ENCODE measurements at places on chromosomes 1 and 21.

DNA sequence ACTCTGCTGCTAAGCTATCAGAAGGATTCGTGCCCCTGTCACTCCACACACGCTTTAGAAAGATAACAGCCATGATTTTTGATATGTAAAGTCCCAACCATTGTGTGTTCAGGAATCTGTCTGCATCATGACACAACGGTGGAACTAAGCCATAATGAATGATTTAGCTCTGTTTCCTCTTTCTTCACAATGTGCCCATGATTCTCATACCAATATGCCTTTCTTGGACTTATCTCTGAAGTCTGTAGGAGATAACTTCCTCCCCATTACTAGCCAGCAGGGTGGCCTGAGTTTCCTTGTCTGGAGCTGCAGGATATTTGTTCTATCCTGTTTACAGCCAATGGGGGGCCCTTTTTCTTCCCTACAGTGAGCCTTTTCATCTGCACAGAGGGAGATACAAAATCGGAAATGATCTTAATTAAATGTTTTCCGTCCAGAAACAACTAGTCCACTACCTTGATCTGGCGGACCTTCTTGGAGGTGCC lies 511.7 kb downstream of the USP25 start:
- no peak for DNase-seq

GRCh38 chr1:45322486-45323040 lies 4.1 kb upstream of the HPDL start:
- no peak for DNase-seq

DNA sequence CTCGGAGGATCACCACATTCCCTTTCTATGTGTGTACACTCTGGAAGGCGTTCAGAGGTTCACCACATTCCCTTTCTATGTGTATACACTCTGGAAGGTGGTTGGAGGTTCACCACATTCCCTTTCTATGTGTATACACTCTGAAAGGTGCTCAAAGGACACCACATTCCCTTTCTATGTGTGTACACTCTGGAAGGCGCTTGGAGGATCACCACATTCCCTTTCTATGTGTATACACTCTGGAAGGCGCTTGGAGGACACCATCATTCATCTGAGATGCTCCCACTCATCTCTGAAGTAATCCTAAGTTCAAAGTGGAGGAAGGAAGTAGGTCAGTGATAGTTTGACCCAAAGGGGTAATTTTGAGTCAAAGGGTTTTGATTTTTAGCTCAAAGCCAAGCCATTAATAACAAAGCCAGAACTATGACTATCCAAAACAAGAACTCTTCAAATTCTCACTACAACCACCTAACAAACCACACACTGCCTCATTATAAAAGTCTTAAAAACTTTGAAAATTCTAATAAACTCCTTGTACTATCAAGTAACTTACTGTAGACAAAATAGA lies 32.9 kb downstream of the NRIP1 start:
- no peak for DNase-seq

DNA sequence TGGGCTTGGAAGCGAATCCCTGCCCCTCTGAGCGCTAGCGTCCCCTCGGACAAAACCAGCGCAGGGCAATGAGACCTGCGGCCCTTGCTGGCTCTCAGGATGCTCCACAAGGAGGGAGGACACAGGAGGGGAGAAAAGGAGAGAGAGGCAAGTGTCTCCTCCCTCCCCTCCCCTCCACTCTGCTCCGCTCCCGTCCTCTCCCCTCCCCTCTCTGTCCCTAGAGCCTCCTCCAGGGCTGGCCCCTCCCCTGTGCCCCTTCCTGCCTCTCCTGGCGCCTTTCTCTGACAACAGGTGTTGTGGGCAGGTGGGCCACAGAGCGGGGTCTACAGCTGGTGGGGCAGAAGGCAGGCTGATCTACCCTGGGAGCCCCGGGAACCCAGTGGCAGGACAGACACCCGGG lies 35.2 kb downstream of the TP73 start:
- no peak for DNase-seq

DNA sequence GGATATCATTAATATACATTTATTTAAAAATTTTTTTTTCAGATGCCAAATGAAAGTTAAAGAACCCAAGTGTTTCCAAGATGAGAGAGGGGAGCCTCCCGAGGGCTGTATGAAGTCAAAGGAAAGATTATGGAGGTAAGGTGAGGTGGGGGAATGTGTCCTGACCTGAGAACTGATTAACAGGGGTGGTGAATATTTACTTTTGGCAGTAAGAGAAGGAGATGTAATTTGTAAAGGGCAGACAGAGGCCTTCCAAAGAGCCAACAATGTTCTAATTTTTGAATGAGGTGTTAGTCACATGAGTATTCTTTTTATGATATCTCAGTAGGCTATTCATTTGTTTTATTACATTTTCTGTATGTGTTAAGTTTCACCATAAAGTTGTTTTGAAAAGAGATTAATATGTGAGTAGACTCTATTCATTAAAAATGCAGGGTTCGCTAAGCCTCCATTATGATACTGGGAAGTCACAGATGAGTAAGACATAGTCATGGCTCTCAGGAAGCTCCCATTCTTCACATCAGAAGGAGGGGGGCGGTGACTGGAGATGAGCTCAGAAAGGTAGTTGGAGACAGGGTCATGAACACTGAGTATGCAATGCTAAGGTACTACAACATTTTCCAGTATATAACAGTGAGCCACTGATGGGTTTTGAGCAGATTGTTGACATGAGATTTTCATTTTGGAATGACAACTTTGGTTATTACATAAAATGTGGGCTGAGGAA lies 62.4 kb upstream of the TNFSF18 start:
- no peak for DNase-seq

GRCh38 chr1:84737590-84737989 lies 47.3 kb upstream of the SSX2IP start:
- DNase-seq = no peak

DNA sequence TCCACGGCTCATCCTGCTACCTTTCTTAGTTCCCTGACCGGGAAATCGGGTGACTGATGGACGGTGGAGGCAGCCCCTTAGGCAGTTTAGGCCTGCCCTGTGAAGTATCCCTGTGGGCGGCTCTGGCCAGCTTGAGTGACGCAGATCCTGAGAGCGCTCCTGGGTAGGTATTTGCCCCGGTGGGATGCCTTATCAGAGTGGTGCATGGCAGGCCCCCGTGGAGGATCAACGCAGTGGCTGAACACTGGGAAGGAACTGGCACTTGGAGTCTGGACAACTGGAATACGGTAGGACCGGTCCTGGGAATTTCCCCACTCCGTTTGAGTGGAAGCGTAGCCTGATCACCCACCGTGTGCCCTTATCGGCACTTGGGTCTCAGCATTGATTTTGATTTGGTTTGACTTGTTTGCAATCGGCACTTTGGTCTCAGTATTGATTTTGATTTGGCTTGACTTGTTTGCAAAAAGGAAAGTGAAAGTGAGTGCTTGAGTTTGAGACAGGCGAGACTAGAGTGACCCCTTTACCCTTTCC lies 15.2 kb downstream of the PLA2G2F start:
- no peak for DNase-seq

DNA sequence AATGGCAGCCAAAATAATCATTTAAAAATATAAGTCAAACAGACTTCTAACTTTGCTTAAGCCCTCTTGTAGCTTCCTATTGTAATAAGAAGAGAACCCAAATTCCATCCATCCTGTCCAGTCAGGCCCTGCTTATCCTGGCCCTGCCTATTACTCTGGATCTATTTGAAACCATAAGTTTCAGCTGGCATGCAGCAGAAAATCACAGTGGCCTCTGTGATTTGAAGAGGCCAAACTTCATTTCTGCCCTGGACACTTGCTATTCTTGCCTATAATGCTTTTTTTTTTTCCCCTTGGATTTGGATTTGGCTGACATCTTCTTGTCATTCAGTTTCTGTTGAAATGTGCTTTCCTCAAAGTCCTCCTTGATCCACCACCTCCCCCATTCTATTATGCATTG lies 642.8 kb downstream of the USP25 start:
- DNase-seq = no peak

- DNase-seq = no peak
Measured at GRCh38 chr1:83104558-83104957, 894.4 kb downstream of the TTLL7 start.

DNA sequence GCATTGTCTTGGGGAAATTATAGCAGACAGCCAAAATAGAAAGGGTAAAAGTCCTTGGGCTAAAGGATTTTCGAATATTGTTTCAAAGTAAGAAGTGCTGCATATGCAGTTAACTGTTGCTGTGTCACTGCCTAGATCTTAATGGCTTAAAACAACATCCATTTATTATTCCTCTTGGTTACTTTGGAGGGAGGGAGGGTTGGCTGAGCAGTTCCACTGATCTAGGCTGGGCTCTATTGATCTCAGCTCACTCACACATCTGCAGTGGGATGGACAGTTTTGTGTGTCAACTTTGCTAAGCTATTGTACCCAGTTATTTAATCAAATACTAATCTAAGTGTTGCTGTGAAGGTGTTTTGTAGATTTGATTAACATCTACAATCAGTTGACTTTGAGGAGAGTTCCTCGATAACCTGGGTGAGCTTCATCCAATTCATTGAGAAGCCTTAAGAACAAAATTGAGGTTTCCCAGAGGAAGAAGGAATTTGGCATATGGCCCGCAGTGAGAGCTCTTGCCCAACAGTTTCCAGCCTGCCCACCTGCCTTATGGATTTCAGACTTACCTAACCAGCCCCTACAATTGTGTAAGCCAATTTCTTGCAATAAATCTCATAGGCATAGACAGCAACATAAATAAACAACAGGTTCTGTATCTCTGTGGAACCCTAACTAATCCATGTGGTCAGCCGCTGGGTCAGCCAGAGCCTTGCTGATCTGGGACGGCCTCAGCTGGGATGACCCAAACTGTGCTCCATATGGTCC lies 187.3 kb downstream of the AK5 start:
- DNase-seq = no peak

DNA sequence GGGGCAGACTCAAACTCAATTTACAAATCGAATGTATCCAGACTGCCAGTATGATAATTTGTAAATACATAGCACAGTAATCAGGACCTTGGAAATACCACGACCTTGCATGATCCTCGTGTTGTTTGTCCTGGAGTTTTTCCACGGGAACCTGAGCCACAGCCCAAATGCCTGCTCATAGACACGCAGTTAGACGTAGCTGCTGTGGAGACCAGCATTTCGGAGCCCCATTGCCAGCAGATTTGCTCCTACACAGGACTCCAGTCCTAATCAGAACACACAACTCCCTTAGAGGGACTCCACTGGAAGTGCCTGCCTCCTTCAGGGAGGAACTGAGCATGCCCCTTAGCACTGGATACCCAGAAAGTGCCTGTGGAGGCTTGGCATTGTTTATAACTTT lies 163.2 kb downstream of the GALNT2 start:
- no peak for DNase-seq

GRCh38 chr1:46522184-46522968 lies 29.1 kb downstream of the KNCN start:
- no peak for DNase-seq

- DNase-seq = no peak
Measured at GRCh38 chr1:20494609-20495311, 8.8 kb upstream of the CAMK2N1 start.

DNA sequence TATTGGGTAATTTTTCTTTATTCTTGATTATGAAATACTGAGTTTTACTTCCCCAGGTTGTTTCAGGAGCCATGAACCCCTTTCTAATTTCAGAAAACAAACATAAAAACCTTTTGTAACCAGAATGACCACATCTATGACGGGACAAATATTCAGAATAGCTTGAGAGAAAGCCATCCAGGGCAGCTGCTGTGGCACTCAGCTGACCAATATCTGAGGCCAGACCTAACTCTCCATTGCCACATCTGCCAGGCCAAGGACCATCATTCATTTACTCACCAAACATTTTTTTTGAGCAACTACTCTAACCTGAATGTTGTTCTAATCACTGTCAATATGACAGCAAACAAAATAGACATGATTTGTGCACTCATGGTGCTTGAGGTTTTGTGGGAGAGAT lies 608.3 kb upstream of the PKN2 start:
- no peak for DNase-seq

DNA sequence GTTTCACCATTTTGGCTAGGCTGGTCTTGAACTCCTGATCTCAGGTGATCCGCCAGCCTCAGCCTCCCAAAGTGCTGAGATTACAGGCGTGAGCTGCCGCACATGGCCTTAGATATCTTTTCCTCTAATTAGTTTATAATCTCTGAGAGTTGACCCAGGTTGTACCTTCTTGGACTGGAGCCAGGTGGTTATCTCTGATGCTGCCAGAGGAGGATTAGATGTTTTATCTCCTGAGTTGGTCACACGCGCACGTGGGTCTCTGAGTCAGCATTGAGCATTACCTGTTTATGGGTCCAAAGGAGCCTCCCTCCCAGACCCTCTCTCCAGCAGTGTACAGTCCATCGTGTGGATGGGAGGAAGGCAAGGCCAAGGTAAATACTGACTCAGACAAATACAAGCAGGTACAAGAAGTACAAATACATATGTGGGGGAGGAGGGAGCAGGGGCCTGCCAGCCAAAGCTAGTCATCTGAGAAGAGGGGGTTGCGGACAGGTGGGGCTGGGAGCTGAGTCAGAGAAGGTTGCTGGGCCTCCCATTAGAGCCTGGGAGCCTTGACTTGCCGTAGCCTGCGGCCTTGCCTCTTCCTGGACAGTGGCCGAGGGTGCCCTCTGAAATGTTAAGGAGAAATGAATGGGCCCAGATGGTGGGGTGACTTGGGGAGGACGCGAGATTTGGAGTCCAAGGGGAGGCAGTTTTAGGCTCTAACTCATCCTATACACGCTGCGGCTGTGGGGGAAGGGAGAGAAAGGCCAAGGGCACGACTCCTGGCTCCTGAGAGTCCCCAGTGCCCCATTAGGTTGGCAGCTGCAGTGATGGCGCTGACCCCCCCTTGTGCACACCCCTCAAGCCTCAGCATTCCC lies 13.1 kb downstream of the IL6R start:
- peak; percentile 41 for DNase-seq

DNA sequence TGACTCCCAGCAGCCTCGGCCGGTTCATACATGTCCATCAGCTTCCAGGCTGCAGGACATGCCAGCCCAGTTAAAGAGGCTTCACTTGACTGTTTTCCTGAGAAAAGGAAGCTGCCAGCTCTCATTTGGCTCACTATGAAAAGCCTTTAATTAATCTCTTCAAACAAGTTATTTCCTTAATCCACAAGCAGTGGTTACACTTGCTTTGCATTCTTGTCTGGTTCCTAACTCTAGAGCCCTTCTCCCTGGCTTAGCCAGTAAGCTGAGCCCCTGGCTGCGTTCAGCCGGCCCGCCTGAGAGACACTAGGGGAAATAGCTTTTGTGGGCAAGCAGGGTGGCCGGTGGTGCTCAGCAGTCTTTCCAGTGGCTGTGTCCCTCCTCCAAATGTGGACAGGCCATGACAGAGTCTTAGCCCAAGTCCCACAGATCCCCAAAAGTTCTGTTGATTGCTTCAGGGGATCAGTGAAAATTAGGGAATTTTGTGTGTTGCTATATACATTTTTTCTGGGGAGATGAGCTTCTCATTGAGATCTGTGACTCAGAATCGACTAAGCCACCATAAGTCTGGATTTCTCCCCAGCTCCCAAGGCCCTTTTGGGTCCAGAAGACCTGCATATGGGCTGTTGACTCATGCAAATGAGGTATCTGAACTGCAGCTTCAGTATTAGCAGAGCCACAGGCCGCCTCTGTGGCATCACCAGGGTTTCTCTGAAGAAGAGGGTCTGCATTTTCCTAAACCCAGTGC lies 10.1 kb downstream of the ATF3 start:
- no peak for DNase-seq

GRCh38 chr1:51342591-51343206 lies 12.3 kb upstream of the TTC39A start:
- no peak for DNase-seq

Measured in CD4-positive, alpha-beta T cell treated with Interleukin-10 for 1 hour (primary cell).